B cell (primary cell): ENCODE measurements at places on chromosomes 6 and 20. TPM values are rescaled to one million over a fixed set of nuclear protein-coding genes. Genes with fewer than 3 reads are reported as not detected.

ZNF292 gene
- 84.1 and 86.5 TPM in 2 replicates for total RNA-seq

RIPPLY2 gene
- total RNA-seq: not detected in 2 replicates

LTA gene
- 5.6 and 8.8 TPM in 2 replicates for total RNA-seq

KCNG1 gene
- 16.9 and 20.3 TPM in 2 replicates for total RNA-seq

CFB gene
- not detected in 2 replicates for total RNA-seq

WFDC5 gene
- not detected in 2 replicates for total RNA-seq

TAAR2 gene
- not detected in 2 replicates for total RNA-seq

MUC22 gene
- total RNA-seq: not detected in 2 replicates

GRCh38 chr6:129342243-129342642, 367.7 kb downstream of the ARHGAP18 start:
- no peak for DNase-seq

GRCh38 chr20:36102809-36103596, 51.5 kb upstream of the EPB41L1 start:
- DNase-seq: no peak

DNA sequence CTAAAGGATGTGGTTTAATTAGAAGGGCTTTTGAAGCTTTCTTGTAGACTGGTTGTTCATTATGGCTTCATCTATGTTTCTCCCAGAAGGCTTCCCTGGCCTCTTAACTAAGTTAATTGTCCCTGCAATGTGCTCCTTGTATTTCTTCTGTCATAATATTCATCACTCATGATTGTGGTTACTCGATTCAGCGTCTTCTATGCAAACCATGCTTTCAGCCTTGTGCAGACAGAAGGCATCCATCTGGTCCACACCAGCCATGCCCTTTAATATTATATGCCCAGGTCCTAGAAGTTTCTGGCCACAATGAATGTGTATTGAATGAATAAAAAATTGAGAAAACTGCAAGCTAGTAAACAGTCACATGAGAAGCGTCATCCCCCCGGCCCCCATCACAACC, 163.2 kb downstream of the KHDC1L start:
- DNase-seq: no peak

DNA sequence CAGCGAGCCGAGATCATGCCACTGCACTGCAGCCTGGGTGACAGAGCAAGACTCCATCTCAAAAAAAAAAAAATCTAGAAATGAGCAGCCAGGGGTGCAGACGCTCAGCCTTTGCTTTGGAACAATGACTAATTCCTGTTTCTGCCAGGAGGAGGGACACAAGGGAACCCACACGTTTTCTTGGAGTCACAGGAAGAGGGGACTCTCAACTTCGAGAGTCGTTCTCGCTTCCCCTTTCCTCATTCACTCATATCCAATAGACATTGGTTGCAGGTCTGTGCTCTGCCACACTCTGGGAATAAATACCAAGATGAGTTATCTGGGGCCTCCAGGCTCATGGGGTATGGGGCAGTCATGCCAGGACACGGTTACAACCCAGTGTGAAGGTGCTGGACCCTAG, 91.5 kb upstream of the RREB1 start:
- no peak for DNase-seq

- DNase-seq: no peak
These were observed 44.3 kb downstream of the EZR start for GRCh38 chr6:158774717-158775449.

DNA sequence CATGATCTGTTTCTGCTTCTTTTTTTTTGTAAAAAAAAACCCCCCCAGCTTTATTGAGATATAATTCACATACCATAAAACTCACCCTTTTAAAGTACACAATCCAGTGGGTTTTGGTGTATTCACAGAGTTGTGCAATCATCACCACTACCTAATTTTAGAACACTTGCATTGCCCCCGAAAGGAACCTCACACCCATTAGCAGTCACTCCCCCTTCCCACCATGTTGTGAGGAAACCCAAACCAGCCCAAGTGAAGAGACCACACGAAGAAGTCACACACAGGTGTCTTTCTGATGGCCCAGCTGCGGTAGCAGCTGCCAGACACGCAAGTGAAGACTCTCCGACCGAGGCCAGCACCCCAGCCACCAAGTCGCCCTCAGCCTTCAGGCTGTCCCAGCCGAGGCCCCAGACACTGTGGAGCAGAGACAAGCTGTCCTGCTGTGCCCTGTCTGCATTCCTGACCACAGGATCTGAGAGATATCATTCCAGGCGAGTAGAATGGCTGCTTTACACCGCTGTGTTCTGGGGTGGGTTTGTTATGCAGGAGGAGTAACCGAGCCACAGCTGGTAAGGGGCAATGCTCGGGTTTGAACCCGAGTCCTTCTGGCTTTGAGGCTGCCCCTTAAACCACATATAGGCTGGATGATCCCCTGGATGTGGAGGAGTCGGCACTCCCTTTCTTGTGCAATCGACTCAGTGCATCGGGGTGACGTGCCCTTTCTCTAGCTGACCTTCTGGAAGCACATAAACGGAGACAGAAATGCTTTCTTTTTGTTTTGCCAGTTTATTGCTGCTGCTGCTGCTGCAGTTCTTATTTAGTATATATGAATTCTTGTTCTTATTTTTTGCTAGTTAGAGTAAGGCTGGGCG, 59.1 kb upstream of the PTPN1 start:
- DNase-seq: no peak

GRCh38 chr20:34980543-34981233, 25.0 kb downstream of the MYH7B start:
- DNase-seq: no peak

- no peak for DNase-seq
These were observed 57.2 kb downstream of the RAB44 start for GRCh38 chr6:36754582-36755434.

DNA sequence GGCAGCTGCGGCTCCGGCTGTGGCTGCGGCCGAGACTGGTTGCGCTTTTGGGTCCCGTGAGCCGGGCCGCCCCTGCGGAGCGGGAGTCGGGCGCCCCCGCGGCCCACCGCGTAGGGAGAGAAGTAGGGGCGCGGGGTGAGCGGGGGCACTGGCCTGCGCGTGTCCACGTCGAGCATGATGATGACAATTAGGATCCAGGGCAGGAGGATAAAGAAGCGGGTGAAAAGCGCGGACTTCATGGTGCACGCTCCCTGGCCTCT, 739 bp downstream of the B3GAT2 start:
- no peak for DNase-seq

DNA sequence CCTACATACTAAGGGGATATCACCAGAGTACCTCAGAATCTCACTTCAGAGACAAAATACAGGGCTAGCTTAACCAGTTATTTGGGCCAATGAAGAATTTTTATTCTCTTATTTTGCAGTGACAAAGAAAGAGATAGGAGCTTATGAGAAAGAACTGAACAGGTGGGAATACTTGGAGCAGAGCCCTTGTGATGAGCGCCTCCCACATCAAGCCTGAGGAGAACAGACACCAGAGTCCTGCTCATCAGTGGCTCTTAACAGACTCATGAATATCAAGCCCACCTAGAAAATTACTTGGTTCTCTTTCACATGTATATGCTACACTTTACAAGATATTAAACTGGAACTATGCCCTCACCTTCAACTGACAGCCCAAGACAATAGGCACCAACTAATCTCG, 99.0 kb downstream of the FAXC start:
- DNase-seq: no peak

GRCh38 chr20:49674383-49675352, 39.0 kb downstream of the B4GALT5 start:
- DNase-seq: no peak

- DNase-seq: no peak
These were observed 307.7 kb downstream of the MMUT start for GRCh38 chr6:49155316-49155715.

DNA sequence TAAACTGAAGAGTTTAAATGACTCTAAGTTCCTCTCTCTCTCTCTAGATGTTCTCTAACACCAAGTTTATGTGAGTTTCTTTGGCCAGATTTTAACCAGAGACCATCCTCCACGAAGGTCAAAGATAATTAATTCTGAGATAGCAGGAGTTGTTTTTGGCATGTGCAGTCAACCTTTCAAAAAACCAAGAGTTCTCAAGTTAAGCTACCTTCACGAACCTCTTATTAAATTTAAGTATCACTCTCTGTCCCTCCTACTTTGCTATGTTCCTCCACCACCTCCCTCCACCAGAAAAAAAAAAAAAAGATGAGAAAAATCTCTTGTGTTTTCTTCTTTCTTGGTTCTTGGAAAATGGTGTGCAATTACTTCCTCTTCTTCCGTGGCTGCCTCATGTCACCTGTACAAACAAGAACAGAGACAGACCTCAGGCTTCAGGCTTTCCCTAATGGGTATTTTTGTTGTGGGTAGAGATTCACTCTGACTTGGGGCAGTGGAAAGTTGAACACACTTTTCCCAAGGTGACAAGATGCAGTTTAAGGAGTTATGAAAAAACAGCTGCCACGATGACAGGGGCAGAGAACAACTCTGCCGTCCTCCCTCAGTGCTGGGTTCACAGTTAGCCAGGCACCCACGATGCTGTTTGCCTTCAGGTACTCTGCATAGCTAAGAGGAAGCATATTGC, 64.3 kb downstream of the ADTRP start:
- DNase-seq: peak; percentile 24

DNA sequence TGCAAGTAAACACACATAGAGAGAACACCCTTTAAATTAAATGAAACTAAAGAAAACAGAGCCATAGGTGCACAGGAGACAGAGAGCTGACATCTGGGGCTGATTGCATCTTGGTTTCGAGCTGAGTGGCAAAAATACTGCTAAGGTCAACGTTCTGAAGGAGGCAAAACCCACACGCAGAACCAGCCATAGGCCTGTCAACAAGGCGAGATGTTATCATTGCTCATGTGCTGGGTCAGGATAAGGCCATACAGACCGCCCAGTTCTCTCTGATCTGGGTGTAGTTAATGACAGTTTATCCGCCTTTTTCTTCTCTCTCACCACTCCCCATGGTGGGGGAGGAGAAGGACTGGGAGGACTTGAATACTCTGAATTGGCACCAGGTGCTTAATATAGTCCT, 4.5 kb upstream of the FAM110A start:
- no peak for DNase-seq

GRCh38 chr6:167470101-167470835, 145.4 kb downstream of the TTLL2 start:
- no peak for DNase-seq

- DNase-seq: no peak
These were observed 44.3 kb downstream of the KIAA1755 start for GRCh38 chr20:38216201-38216600.

DNA sequence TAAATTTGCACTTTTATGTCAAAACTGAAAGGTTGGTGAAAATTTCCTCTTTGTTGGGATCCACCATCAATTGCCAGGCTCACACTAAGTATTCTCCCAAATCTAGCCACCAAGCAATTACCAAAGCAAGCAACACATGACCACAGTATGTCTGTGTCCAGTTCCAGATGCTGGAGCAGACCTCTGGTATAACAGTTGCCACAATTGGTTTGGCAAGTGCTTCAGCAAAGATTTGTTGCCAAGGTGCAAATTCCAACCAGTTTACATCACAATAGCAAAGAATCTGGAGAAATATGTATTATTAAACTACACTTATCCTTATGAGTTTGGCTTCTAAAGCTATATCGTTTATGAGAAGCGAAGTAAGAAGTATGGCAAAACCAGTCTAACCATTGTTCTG, 6.4 kb downstream of the GTF2H5 start:
- no peak for DNase-seq

DNA sequence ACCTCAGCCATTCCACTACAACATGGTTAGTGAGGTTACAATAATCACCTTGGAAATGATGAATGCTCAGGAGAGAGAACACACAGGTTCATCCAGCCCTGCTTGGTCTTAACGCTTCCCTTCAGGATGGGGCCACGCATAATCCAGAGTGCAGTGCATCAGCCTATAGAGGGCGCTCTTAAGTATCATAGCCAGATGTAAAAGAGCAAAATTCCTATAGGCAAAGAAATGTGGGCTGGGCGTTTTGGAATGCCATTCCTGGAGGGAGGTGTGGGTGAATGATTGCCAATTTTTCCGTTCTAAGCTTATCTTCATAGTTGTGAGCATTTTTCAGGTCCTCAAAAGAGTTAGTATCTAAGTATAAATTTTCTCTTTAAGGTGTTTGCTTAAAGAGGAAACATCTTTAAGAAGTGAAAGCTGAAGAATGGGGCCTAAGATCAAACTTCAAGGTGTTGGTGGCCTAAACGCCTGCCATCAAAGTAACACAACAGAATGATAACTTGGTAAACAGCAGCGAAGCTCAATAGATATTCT, 1.8 kb downstream of the RIPOR2 start:
- peak; percentile 83 for DNase-seq

DNA sequence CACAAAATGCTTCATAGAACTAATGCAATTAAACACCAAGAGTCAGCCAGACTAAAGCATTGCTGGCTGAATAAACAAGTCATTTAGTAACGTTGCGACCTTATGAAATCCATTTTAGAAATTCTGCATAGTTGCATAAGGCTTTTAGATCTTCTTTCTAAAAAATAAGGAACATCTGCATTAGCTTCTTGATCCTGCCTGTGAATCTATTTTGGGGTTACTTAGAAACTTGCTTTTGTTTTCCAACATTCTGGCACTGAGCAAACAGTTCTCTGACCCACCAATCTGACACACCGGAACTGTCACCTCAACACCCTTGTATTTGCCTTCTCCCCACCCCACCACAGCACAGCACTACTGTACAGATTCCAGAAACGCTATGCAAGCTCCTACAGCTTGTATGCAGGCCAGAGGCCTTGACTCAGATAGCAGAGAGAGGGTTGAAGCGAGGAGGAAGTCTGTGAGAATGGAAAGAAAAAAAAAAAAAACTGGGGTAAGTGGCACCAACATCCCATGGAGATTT, 55.0 kb downstream of the KIF13A start:
- no peak for DNase-seq

- no peak for DNase-seq
These were observed 212.4 kb downstream of the GRIK2 start for GRCh38 chr6:101605874-101606273.

GRCh38 chr20:54323227-54323734, 115.4 kb downstream of the PFDN4 start:
- DNase-seq: no peak

- DNase-seq: no peak
These were observed 230.6 kb upstream of the SUPT3H start for GRCh38 chr6:45608252-45608913.

GRCh38 chr6:72952808-72953630, 272.3 kb downstream of the KHDC1L start:
- DNase-seq: no peak

- DNase-seq: peak; percentile 4
These were observed 9.5 kb upstream of the NKX2-2 start for GRCh38 chr20:21523281-21523868.

- DNase-seq: no peak
These were observed 83.1 kb downstream of the IYD start for GRCh38 chr6:150451807-150452427.

GRCh38 chr6:20870021-20870420, 335.8 kb downstream of the CDKAL1 start:
- DNase-seq: no peak

GRCh38 chr6:20172842-20173456, 39.3 kb downstream of the MBOAT1 start:
- DNase-seq: no peak

GRCh38 chr6:159037756-159038290, 7.0 kb downstream of the TAGAP start:
- no peak for DNase-seq
